Nucleus accumbens (tissue), 56 donors: ENCODE measurements at places on chromosomes 12 and 14.

GRCh38 chr12:45215419-45216229 lies at the start of gene ANO6:
Gene ANO6 (plus strand): TSS chr12:45216095. CDS start chr12:45216322, 227 bp downstream.
- peak; percentile 73 for DNase-seq

DNA sequence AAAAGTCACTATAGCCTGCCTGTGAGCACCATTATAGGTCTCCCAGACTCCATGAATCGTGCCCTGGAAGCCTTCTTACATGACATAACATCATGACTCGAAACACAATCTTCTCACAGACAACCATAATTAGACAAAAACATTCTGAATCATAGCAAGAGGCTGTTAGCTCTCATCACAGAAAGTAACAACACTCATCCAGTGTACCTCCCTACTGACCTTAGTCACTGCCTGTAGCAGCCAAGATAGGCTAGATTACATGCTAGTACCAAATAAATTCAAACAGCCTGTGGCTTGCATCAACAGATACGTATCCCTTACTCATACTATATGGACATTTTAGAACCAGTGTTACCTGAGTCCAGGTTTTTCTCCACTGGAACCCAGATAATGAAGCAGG lies 663.8 kb upstream of the FOXG1 start:
- no peak for DNase-seq

GRCh38 chr12:26668847-26669246 lies 164.1 kb downstream of the ITPR2 start:
- no peak for DNase-seq

DNA sequence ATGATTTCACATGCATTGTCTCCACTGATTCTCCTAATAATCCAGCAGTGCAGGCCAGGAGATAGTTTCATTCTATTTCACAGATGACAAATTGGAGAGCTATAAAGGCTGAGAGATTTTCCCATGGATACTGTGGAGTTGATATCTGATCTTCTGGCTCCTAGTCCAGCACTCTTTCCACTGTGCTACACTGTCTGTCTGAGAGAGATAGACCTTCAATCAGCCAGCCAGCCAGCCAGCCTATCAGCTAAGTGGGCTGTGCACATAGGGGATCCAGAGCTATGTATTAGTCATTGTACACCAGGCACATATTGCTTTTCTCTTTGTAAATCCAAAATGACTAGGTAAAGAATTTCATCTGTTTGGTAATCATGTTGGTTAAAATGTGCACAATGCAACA lies 91.8 kb upstream of the ATP2B1 start:
- no peak for DNase-seq

DNA sequence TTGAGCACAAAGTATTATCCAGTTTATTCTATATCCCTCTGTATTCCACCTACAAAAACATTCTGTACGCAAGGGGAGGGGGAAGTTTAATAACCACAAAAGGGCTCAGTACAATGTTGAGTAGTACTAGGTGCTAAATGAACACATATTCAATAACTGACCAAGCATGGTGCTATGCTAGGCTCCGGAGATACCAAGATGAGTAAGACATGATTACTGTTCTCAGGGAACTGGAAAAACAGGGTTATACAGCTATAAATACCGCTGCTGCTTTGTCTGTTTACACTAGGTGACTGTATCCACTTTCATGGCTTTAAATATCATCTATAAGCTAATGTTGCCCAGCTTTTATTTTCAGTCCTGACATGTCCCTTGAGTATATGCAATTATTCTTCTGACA lies 135.8 kb downstream of the INSM2 start:
- DNase-seq: no peak

GRCh38 chr14:93930296-93930988 lies 3.3 kb downstream of the FAM181A start:
- no peak for DNase-seq

GRCh38 chr14:94050231-94050880 lies 24.2 kb downstream of the OTUB2 start:
- DNase-seq: no peak

DNA sequence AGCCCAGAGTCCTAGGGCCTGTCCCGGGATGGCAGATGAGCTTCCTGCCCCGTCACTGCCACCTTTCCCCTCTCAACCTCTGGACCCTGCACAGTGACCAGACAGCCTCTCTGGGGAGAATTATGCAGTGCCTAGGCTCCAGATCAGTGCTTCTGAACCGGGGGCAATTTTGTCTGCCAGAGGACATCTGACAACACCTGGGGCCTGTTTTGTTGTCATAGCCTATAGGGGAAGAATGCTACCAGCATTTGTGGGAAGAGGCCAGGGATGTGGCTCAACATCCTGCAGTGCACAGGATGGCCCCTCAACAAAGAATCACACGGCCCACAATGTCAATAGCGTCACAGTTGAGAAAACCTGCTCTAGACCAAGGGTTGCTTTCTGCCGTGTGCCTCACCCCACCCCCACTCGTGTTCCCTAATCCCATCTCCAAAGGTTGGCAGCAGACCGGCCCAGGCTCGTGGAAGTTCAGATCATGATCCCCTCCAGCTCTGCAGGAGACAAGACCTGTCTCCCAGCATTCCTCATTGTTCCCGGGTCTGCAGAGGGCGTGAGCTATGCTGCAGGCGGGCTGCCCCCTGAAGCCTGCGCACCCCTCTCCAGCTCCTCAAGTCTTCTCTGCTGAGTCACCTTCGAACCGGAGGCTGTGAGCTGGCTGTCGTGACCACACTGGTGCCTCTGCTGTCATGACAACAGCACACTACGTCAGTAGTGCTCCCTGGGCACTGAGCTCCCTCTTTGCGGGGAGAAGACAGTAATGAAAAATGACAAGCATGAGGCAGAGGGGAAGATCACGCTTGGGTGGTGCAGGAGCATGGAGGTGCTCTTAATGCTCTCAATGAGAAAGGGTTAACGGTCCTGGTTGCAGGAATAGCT lies 2.0 kb upstream of the GAPDH start:
- DNase-seq: no peak

DNA sequence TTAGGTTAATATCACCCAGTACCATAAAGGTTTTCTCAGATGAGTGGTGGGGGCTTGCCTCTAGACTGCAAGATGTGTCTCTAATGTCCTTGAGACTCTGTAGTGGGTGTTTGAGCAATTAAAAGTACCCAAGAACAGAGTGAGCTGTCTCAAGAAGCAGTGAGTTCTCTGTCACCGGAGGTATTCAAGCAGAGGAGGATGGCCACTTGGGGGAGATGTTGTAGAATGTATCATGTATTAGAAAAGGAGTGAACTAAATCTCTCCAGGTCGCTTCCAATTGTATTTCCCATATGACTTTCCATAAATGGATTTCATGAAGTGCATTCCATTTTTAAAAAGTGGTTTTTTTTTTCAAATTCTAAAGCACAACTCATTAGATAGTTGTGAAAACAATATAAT lies 35.0 kb downstream of the SLC17A8 start:
- no peak for DNase-seq

DNA sequence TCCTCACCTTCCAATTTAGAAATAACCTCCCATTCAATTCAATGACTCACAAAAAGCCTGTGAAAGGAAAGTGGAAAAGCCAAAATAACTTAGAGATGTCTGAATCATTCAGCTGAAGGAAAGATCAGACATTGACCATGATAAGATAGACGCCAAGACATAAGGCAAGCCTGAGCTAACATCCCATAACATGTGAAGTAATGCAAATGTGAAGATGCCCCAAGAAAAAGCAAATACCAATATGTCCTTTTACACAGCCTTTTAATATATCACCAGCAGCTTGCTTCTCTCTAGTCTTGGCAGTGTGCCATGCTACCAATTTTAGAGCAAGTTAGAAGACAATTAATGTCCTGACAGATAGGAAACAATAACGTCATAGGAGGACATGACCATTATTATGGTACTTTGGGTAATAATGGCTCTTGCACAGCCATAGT lies 2.4 kb upstream of the NUMB start:
- DNase-seq: no peak

DNA sequence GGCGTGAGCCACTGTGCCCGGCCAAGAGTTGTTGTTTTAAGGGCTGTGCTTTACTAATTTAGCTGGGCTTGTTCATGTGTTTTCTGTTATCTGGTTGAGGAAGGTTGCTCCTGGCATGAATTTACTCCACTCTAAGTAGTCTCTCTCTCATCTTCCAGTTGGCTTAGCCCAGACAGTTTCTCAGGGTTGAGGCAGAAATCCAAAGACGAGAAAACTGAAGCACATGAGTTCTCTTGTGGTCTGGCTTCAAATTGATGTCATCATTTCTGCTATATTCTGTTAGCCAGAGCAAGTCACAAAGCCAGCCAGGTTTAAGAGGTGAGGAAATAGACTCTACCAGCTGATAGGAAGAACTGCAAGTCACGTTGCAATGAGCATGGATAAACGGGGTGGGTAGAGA lies 57.9 kb downstream of the E2F7 start:
- no peak for DNase-seq

GRCh38 chr12:3294481-3294911 lies 196.5 kb upstream of the PRMT8 start:
- DNase-seq: no peak

- DNase-seq: no peak
These were observed 377.1 kb downstream of the SLC16A7 start for GRCh38 chr12:59972905-59973304.

GRCh38 chr12:113403435-113404415 lies at the start of gene SDS:
Gene SDS (minus strand): TSS chr12:113403887. CDS start chr12:113399708, 4,179 bp downstream.
- DNase-seq: peak; percentile 27

DNA sequence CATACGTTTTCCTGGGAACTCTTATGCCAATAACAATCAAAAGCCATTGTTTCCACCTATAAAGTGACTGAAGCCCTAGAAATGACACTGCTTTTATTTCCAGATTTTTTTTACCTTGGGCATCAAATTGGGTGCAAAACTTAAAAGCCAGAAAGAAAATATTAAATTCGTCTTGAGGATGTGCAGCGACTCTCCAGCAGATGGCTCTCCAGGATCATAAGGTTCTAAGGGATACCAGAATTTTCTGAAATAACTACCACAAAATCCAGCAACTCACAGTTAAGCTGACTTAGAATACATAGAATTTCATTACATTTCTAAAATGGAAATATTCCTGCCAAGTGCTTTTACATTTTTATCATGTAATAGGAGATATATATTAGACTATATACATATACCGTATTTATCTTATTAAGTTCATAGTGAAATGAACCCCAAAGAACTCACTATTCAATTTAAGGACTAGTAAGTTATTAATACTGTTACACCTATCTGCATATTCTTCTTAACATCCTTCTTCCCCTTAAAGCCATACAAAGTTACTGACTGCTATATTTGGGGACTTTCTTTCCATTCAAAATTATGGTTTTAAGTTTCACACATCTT lies 44.0 kb downstream of the ARMH4 start:
- no peak for DNase-seq

DNA sequence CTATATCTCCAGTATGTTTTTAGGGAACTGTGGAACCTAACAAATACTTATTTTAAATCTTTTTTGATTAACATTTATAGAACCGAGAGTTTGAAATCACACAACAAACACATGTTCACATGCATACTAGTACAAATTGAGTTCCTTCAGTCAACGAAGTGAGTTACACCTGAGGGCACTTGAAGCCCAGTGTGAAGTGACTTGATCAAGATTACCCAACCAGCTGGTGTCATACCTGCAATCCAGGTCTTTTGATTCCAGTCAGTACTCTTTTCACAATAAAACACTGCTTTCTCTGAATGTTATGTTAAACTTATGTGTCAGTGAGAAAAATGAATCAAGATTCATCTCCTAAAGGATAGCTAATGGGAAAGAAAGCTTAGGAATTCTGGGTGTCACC lies 35.2 kb downstream of the VRK1 start:
- DNase-seq: no peak

GRCh38 chr14:22545842-22546721 lies 42.9 kb downstream of the DAD1 start:
- no peak for DNase-seq

DNA sequence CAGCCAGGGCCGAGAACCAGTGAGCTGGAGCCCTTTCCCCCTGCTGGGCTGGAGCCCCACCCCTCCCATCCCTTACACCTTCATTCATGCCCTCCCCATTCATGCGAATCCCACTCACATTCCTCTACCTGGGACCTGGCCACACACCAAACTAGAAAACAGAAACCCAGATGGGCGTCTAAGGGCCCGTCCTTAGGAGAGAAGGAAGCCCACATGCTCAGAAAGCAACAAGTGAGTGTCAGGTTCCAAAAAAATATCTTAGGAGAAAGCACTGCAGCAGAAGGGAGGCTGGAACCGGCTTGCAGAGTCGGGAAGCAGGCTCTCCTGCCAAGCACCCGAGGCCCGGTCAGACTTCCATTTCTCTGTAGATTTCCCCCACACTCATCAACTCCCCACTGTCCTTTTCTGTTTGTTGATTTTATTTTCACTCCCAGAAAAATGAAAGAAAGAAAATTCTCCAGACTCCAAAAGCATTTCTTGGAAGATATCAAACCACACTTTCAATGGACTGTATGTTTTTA lies 13.6 kb downstream of the BCL11B start:
- no peak for DNase-seq

DNA sequence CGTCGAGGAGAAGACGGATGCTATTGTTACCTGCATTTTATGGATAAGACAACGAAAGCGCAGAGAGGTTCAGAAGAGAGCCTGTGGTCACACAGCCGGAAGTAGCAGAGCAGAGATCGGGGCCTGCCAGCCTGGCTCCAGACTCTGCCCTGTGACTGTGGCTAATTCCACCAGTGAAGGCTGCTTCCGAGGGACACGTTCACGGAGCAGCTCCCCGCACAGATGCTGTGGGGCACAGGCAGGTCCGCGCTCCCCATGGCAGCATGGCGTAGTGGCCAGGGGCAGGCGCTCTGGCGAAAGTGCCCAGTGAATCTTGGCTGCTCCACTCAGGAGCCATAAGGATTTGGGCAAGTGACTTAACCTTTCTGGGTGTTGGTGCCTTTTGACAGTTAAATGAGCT lies 9.8 kb downstream of the RIMBP2 start:
- DNase-seq: no peak
